Cerebellum (tissue), 4 donors: ENCODE measurements at places on chromosomes 6 and 20. TPM values are rescaled to one million over a fixed set of nuclear protein-coding genes. Genes with fewer than 3 reads are reported as not detected.

- no peak for DNase-seq
These were observed 48.5 kb downstream of the FHL5 start for GRCh38 chr6:96611342-96611991.

GRCh38 chr6:5208057-5208456 is 52.7 kb downstream of the LYRM4 start:
- DNase-seq, result no peak

DNA sequence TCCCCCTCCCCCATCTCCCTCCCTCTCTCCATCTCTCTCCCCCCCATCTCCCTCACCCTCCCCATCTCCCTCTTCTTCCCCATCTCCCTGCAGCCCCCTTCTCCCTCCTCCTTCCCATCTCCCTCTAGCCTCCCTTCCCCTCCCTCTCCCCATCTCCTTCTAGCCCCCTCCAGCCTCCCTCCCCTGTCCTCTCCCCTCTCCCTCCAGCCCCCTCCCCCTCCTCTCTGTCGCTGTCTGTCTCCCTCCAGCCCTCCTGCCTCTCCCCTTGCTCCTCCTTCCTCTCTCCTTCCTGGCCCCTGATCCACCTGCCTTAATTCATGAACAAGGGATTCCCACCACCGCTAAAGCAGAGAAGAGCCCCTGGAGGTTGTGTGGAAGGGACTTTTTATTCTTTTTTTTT is 26.9 kb upstream of the CHMP4B start:
- no peak for DNase-seq

- DNase-seq, result no peak
These were observed 10.2 kb downstream of the ACSS1 start for GRCh38 chr20:25047766-25048165.

DNA sequence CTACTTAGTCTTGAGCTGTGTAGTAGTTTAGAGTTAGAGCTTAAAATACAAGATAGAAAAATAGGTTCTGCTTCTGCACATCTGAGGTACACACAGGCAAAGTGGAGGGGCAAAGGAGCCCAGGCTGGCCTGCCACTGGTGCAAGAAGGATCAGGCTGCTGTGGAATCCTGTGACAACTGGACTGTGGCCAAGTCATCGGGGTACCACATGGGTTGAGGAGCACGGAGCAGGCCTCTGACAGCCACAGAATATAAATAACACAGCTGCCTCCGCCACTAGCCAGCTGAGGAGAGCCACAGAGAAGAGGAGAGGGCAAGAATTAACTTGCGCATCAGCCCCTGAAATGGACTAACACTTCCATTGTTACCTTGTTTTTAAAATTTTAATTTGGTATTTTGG is 206.0 kb upstream of the MARCKS start:
- DNase-seq, result no peak

PTPRA gene
- 103 TPM for total RNA-seq

DACT2 gene
- 1.1 TPM for total RNA-seq

DEFB110 gene
- total RNA-seq, result not detected

SLC39A7 gene
- 30.8 TPM for total RNA-seq
